ENCODE measurements at places on chromosomes 7 and 10.

GRCh38 chr7:35967366-35968139, 166.7 kb downstream of the SEPTIN7 start:
- no peak for DNase-seq

DNA sequence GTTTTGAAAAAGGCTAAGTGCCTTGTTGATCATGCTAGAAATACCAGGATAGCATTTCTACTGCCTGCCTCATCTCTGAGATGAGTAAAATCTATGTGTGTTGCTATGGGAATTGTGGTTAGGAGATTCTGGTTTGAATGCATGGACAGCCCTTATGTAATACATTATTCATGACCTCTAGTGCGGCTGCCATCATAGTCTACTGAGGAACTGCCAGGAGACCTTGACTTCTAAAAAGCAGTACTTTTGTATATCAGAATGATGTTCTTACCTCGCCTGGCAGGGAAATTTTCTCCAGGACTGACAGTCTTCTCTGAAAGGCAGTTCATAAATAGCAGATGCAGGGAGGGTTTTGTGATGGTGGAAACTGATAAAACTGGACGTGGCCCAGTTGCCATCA, 248.5 kb downstream of the NSUN6 start:
- no peak for DNase-seq

DNA sequence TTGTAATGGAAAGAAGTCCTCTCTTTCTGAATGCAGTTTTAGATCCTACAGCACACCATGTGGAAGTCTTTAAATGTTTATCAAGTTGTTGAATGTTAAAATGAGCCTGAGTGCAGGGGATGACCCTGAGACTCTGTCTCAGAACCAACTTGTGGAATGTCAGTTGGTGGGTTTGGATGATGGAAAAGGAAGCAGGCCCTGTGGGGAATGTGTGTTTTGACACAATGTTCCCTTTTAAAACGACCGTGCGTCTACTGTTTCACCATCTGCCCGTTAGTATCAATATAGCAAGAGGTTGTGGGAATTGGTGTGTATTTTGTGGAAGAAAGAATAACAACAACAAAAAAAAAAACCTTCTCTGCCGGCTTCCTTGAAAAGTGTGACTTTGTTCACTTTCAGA, 8.3 kb downstream of the DYNC1I1 start:
- DNase-seq = no peak

GRCh38 chr10:47095211-47095610, 184.0 kb downstream of the PTPN20 start:
- no peak for DNase-seq

DNA sequence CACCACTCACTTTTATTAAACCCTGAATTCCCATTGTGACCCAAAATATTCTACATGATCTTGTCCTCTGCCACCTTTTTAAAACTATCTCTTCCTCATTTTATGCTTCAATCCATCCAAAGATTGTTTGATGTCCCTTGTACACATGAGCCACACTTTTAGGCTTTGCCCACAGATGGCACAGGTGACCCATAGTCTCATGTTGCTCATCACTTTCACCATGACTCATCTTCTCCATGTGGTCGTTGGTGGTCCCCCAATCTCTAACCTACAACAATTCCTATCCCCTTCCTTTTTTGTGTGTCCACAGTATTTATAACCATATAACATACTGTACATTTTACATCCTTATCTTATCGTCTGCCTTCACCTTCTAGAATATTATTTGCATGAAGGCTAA, 271.5 kb upstream of the ZWINT start:
- DNase-seq = no peak

GRCh38 chr7:147878912-147879661, 711.5 kb upstream of the C7orf33 start:
- DNase-seq = no peak
